Activated T-cell treated with anti-CD3 and anti-CD28 coated beads, Interleukin-2, amount 50 U/mL, for 4 hours (primary cell): ENCODE measurements at places on chromosomes 7 and 10. TPM values are rescaled to one million over a fixed set of nuclear protein-coding genes. Genes with fewer than 3 reads are reported as not detected.
A peak's percentile ranks its signal among the peaks of the same experiment; 100 is the strongest.

SCIN gene
- total RNA-seq: 0.37 TPM

CXCL12 gene
- 0.16 TPM for total RNA-seq

MYOZ1 gene
- not detected for total RNA-seq

- DNase-seq: no peak
Measured at GRCh38 chr10:6579904-6580278, at the start of gene PRKCQ. Gene PRKCQ (minus strand): TSS chr10:6580276. CDS start chr10:6515135, 65,141 bp downstream.

DNA sequence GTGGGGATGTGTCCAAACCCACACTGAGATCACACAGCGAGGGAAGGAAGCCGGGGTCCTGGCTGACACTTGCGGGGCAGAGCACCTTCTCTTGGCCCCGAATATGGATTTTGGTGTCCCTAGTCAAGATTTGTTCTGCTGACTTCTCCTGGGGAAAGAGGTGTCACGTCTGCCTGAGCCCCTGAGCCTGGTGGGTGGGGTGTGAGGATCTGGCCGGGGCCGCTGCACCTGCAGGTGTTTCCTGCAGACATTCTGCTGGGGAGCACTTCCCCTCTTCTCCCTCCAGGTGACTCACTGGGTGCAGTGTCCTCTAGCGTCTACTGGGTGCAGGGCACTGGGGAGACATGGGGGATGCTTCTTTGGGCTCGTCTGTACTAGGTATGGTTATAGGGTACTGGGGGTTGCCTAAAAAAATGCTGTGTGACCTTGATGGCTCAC is 99.2 kb downstream of the GRK5 start:
- DNase-seq: peak; percentile 67

DNA sequence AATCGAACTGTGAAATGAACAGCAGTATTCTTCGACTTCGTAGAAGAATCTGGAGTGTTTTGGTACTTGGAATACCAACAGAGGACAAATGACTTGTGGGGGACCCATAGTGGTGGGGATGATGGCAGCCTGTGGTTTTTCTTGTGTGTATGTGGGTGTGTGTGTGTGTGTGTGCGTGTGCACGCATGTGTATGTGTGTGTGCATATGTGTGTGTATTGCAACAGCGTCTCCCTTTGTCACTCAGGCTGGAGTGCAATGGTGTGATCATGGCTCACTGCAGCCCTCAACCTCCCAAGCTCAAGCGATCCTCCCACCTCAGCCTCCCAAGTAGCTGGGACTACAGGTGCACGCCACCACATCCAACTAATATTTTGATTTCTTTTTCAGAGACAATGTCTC is 9.4 kb upstream of the YWHAG start:
- DNase-seq: no peak

DNA sequence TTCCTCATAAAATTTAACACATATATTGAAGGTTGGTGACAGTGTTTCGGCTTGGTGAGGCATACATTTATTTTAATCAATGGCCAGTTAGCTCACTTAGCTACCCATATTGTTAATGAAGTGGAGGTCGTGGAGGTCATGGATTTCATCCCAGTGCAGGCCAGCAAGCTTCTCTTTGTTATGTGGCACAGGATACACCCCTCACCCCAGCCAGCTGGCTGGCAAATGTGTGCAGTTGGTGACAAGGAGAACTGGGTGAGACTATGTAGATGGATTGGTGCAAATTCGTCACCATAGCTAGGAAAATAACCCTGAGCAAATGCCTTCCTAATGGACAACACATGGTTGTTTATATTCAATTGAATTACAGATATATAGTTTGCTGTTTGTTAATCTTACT is 50.5 kb upstream of the FOXP2 start:
- DNase-seq: no peak

GPER1 gene
- 0.08 TPM for total RNA-seq

ZPBP gene
- total RNA-seq: not detected

- DNase-seq: no peak
Measured at GRCh38 chr7:47207956-47208355, 374.0 kb downstream of the TNS3 start.

PARG gene
- total RNA-seq: 29.7 TPM

C10orf143 gene
- total RNA-seq: 4.2 TPM

DNA sequence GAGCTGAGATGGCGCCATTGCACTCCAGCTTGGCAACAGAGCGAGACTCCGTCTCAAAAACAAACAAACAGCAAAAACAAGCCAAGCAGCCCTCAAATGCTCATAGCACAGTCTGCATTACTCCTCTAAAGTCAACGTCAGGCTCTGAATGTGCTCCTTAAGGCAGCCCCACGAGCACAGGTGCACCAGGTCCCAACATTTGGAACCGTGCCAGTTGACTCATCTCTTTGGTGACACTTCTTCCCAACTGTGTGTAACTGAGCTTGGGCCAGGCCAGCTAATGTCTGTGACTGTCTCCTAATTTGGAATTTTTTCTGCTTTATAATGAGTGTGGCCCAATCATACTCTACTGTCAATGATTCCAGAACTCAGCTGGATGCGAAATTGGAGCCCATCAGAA is 66.3 kb upstream of the EFCAB10 start:
- no peak for DNase-seq

- no peak for DNase-seq
Measured at GRCh38 chr7:92827464-92828120, 8.8 kb downstream of the CDK6 start.

DNA sequence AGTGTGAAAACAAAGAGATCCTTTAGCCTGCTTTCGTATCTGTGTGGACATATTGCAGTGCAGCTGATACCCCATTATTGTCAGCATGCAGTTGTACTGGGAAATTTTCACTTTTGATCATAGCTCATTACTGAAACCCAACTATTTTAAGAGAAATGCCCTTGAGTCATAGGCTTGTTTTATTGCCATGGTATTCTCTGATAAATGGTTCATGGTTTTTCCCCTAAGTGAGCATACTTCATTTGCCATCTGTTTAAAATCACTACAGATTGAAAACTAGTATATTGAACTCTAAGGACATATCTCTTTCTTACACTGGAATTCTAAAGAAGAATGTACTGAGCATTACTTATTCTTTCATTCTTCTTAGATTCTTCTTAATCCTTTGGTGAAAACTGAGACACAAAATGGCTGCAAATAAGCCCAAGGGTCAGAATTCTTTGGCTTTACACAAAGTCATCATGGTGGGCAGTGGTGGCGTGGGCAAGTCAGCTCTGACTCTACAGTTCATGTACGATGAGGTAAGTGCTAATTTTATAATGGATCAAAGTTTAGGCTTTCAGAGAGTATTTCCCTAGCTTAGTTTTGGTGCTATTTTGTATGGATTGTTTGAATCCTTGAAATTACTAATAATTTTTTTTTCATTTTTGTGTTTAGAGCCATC is 63.0 kb downstream of the RALA start:
- DNase-seq: no peak

ACTL6B gene
- not detected for total RNA-seq

OSBPL3 gene
- total RNA-seq: 85.4 TPM

DNA sequence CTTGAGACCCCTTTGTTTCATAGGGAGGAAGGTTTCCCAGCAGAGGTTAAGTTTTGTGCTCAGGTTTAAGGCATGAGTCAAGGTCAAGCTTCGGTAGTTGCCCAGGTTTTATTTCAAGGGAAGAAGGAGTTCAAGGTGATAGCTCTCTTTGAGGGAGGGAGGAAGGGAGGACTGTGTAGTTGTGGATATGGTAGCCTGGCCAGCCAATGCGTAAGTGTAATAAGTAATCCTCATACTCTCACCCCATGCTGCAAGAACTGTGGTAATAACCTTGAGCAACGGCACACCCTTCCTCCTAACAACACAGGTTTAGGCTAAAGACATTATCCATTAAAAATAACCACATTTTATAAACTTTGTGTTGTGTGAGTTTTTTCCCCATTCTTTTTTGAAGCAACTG is 478.9 kb downstream of the KCNMA1 start:
- DNase-seq: no peak

DNA sequence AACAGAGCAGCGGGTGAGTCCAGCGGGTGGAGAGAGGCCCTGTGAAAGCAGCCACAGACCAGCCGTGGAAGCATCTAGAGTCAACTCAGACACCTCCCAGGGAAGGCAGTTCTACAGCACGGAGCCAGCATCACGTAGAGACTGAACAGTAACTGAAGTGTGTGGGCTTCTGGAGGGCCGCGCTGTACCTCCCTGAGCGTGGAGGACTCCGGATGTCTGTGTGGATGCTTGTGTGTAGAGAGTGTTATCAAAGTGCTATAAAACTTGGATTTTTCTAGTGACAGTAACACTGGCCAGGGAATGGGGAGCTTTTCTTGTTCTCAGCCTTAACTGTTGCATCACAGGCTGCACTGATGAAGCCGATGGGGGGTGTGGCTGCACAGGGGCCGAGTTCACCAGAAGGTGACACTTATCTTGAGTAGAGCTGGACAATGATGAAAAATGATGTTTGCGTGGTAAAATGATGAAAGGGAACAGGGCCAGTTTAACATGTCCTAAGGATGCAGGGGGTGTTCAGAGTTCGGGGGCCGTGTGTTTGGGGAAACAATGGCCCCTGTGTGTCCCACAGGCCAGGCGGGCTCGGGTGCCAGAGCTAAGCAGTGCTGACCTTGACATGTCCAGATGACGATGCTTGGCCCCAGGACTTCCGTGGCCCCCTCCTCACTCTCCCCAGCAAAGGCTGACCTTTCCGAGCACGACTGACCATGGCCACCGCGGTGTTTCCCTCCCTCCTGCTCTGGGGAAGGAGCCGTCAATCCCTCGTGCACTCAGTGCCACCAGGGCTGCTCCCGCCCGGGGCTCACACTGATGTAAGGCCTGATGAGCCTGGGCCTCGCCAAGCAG is 21.9 kb downstream of the MNX1 start:
- no peak for DNase-seq

GRCh38 chr7:27346531-27347275 is 104.1 kb downstream of the EVX1 start:
- no peak for DNase-seq

LRGUK gene
- not detected for total RNA-seq

- DNase-seq: no peak
Measured at GRCh38 chr7:128437426-128438332, 18.0 kb upstream of the HILPDA start.

DNA sequence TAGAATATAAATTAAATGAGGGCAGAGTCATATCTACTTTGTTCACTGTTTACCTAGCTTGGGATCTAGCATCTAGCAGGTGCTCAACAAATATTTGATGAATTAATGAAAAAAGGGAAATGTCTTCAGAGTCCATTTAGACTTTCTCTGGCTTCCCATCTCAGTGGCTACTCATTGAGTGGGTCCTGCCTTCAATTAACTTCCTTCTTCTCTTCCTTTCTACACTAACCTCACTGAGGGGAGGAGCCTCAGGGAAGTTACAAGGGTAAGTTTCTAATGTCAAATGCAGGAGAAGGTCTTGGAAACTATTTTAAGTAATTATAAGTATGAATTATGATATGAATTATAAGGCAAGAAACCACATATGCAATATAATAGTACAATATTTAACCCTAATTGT is 28.2 kb upstream of the MPP7 start:
- no peak for DNase-seq

- no peak for DNase-seq
Measured at GRCh38 chr10:101282947-101283346, 53.7 kb upstream of the LBX1 start.

GRCh38 chr7:154512121-154512833 is 460.1 kb downstream of the DPP6 start:
- no peak for DNase-seq

- no peak for DNase-seq
Measured at GRCh38 chr7:136163340-136163801, 186.2 kb upstream of the MTPN start.

DNA sequence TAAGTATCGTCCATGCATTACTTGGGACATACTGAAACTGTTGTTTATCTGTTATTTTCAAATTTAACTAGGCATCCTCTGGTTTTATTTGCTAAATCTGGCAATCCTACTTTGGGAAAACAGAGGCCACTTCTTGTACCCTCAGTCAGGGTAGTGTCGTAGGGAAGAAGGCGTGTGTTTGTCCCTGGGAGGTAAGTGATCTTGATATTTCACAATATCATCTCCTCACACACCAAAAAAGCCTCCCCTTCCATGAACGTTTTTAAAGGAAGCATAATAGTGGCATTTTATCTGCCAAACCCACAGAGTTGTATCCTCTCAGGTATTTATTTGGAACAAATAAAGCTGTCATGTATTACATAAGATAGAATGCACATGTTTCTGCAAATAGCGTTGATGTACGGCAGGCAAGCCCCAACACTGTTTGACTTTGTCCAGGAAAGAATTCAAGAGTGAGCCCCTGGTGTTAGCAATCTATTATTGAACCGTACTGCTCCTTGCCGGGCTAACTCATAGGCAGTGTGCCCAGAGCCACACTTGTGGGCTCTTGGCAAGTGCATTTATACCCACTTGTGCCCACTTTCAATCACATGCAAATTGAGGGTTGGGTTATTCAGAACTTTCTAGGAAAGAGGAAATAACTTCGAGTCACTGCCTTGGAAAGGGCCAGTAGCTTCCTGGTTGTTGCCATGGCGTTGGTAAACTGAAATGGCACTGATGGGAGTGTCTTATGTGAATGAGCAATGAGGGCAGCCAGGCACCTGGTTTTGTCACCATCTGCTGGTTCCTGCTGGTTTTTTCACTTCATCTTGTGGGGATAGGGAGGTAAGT is 266.0 kb downstream of the USP6NL start:
- DNase-seq: no peak

PCLO gene
- 0.10 TPM for total RNA-seq

DNA sequence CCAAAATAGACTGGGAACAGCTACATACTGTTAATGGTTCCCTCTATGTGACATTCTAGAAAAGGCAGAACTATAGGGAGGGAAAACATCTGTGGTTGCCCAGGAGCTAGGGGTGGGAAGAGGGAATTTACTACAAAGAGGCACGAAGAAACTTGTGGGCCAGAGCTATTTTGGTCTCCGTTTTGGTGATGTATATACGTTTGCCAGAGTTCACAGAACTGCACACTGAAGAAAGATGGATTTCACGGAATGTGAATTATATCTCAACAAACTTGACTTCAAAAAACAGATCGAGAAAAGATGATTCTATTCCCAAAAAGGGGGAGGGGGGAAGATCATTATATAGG is 386 bp upstream of the AS3MT start:
- no peak for DNase-seq

GRCh38 chr7:131338173-131338572 is 10.5 kb downstream of the MKLN1 start:
- DNase-seq: no peak

GRCh38 chr7:28488061-28488791 is 75.9 kb downstream of the CREB5 start:
- no peak for DNase-seq

PAPOLB gene
- total RNA-seq: 0.05 TPM

DNA sequence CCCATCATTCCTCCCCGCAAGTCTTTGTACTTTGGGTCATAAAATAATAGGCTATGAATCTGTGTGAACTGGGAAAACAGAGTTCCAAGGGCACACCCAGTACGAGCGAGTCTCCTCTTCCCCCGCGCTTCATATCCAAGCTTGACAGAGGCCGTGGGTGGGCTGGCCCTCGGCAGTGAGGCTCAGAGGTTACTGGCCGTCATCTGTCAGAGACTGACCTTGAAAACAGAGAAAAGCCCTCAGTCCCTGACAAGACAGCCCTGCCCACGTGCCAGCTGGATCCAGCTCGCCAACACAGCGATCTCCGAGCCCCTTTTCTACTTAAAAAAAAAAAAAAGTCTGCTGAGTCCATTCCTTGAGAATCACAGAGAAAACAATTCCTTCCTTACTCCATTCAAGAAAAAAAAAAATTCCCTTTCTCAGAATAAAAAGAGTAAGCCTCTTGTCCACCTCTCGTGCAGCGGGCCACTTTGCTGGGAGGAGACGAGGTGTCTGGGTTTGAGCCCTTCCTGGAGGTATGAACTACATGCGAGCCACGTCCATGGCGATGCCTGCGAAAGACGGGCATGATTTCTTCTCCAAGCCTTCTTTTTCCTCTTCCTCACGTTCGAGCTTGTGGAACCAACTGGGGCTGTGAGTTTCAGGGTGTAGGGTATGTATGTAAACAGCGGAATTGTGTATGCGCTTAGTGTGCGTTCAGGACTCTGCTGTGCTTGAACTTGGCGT is 744 bp upstream of the BICC1 start:
- no peak for DNase-seq

TNS3 gene
- 3.4 TPM for total RNA-seq
